ENCODE measurements at places on chromosomes 3 and 15. TPM values are rescaled to one million over a fixed set of nuclear protein-coding genes. Genes with fewer than 3 reads are reported as not detected.

The ADGRG7 gene
- not detected for total RNA-seq

The TRIM42 gene
- total RNA-seq = not detected

The RYR3 gene
- 24.0 TPM for total RNA-seq

DNA sequence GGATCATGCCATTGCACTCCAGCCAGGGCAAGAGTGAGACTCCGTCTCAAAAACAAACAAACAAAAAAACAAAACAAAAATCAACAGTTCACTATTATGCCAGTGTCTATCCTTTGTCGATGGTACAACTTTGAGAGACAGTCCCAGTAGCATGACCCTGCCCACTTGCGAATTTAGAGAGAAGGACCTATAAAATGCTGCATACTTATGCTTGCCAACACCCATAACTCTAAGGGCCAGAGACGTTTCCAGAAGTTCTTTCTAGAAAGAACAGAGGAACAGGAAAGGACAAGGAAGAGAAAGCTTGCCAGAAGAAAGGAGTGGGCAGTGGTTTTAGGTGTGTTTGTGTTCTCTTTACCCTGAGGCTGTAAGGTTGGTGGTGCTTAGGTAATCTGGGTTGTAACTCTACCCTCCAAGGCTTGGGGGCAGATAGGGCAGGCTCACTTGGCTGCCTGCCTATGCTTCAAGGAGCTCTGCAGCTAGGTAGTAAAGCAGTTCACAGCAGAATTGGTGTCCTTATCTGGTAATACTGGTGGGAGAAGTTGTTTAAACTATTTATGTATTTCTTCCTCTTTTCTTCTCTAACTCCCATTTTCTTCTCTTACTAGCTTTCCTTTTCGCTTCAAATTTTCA, 50.6 kb upstream of the SPPL2A start:
- no peak overlapping the region for H3K27ac ChIP-seq
- peaks cover 10% of the 10 kb centered on the region for H3K4me1 ChIP-seq
- no peaks in the 10 kb centered on the region for H3K36me3 ChIP-seq

DNA sequence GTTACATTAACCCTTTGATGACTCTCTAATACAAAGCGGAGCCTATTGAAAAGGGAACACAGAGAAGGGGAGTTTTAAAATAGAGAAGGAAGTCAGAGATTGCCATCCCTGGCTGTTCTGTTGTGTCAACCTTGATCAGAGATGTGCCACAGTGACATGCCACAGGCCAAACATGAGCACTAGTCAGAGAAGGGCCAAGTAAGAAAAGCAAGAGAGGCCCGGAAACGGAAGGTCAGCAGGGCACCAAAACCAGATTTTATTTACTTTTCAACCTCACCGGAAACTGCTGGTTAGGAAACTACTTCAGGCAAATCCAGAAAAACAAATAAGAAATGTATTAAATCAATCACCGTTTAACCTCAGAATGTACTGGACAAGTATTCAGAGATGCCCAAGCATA, 171.8 kb downstream of the ALCAM start:
- H3K4me1 ChIP-seq = no peaks in the 10 kb centered on the region
- no peak for DNase-seq
- no peak overlapping the region for H3K27ac ChIP-seq
- H3K36me3 ChIP-seq = no peaks in the 10 kb centered on the region
- H3K27me3 ChIP-seq = no peaks in the 10 kb centered on the region

The TJP1 gene
- 48.7 TPM for total RNA-seq

The IMPG2 gene
- 0.17 TPM for total RNA-seq

- H3K4me1 ChIP-seq = no peaks in the 10 kb centered on the region
- H3K27ac ChIP-seq = no peak overlapping the region
- DNase-seq = peak; percentile 77
- H3K36me3 ChIP-seq = no peaks in the 10 kb centered on the region
- H3K4me3 ChIP-seq = no peak overlapping the region
- no peaks in the 10 kb centered on the region for H3K27me3 ChIP-seq
These were observed 11.0 kb upstream of the PLXNA1 start for GRCh38 chr3:126971891-126972351.

DNA sequence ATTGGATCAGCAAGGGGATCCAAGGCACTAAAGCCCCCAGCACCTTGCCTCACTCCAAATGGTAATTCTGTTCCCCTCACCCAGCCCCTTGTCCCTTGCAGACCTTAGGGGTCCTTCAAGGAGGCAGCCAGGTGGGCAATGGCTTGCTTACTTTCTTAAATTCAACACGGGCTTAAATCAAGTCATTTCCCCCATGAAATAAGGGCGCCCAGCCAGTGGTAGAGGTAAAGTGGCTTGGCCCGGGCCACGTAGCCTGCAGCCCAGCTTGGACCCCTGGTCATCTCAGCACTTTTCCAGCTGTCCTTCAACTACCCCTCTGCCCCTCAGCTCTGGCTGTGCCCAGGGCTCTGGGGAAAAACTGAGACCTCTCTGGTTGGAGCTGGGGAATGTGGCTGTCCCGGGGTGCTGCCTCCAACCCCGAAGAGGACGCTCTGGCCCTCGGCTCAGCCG, 1.2 kb downstream of the PSTPIP1 start:
- H3K27ac ChIP-seq = no peak overlapping the region
- no peak for DNase-seq
- H3K4me3 ChIP-seq = peak overlapping the region; percentile 38
- peaks cover 6% of the 10 kb centered on the region for H3K4me1 ChIP-seq
- no peaks in the 10 kb centered on the region for H3K36me3 ChIP-seq
- H3K27me3 ChIP-seq = no peaks in the 10 kb centered on the region

GRCh38 chr15:27844018-27844666, 255.0 kb downstream of the OCA2 start:
- no peaks in the 10 kb centered on the region for H3K27me3 ChIP-seq
- H3K36me3 ChIP-seq = no peaks in the 10 kb centered on the region
- H3K4me1 ChIP-seq = no peaks in the 10 kb centered on the region
- no peak overlapping the region for H3K4me3 ChIP-seq
- no peak overlapping the region for H3K27ac ChIP-seq
- no peak for DNase-seq

DNA sequence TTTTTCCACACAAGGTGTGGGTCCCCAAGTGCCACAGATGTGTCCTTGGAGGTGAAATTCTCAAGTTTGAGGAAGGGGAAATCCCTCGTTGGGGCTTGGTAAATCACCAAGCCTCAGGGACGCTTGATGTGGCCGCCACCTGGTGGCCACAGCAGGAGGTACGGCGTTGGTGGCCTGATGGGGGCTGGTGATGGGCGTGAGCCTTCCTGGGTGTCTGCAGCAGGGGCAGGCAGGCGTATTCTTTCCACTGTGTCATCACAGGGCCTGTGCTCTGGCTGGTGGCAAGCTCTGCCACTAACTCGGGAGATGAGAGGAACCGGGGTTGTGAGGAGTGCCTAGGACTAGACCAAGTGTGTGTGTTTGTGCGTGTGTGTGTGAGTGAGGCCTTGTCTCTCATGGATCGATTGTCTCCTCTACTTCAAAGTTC, 4.2 kb downstream of the ACOX2 start:
- peak; percentile 73 for DNase-seq
- H3K27ac ChIP-seq = no peak overlapping the region
- peaks cover 37% of the 10 kb centered on the region for H3K36me3 ChIP-seq
- H3K4me1 ChIP-seq = peaks cover 18% of the 10 kb centered on the region
- no peak overlapping the region for H3K4me3 ChIP-seq

DNA sequence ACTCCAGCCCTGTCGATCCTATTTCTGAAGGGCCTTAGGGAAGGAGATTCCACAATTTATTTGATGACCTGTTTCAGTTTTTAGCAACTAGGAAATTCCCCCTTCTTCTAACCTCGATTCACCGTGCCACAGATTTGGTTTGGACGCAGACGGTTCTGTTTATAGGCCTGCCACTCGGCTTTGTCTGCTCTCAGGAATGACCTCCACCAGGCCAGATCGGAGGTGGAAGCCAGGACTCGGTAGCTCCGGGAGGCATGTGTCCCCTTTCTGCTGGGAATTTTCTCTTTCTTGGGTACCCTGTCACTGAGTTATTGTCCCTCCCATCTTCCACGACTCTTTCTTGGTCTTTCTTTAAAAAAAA, 85.5 kb upstream of the ETV5 start:
- H3K27me3 ChIP-seq = peaks cover 3% of the 10 kb centered on the region
- DNase-seq = no peak
- H3K4me3 ChIP-seq = peak overlapping the region; percentile 54
- no peaks in the 10 kb centered on the region for H3K36me3 ChIP-seq
- H3K27ac ChIP-seq = no peak overlapping the region

Data from psoas muscle (tissue), 8 donors.